ENCODE measurements at places on chromosomes 6 and 20.

DNA sequence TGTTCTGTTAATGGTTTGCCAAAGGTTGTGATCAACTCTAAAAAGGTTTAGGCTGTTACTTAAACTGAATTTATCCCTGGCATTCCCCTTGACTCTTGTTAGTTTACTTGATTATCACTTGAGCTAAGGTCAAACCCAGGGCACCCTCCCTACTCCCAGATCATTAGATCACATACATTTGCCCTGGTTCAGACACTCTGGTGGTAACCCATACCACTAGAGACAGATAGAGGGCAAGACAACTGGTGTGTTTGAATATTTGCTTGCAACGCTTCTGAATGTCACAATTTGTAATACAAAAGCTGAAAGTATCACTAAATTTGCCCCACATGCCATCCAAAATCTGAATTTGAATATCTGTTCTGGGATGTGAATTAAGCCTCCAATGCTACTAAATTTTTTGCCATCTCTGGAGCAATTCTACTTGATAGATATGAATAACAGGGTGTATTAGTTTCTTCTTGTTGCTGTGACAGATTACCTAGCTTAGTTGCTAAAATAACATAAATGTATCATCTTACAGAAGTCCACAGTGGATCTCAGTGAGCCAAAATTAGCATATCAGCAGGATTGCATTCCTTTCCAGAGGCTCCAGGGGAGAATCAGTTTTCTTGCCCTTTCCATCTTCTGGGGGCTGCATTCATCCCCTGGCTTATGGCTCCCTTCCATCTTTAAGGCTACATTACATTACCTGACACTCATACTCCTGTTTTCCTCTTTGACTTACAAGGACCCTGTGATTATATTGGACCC lies 45.4 kb downstream of the FIG4 start:
- no peak for DNase-seq

- no peak for DNase-seq
These were observed 90.6 kb upstream of the ADGRF1 start for GRCh38 chr6:47132724-47133123.

DNA sequence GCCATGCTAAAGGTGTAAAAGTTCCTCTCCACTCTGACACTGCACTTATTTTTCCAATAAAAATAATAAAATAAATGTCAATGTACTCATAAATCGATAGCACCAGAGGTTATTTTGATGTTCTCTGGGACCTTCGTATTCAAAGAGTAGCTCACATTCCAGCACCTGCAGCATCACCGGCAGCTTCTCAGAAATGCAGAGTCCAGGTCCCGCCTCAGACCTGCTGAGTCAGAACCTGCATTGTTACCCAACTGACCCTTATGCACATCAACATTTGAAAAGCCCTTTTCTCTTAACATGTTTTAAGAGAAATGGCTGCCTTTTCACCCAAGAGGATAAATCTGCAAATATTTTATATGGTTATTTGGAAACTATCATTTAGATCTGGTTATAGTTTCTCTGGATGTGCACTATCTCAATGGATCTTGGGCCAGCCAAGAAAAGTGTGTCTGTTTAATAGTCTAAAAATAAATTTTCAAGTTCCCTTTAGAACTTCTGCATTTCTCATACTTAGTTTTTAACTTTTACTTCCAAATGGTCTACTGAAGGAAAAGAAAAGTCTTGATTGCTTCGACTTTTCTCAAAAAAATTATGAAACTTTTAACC lies 216.2 kb upstream of the PRDM1 start:
- DNase-seq: no peak

GRCh38 chr6:77332915-77333623 lies 130.2 kb downstream of the HTR1B start:
- DNase-seq: no peak

DNA sequence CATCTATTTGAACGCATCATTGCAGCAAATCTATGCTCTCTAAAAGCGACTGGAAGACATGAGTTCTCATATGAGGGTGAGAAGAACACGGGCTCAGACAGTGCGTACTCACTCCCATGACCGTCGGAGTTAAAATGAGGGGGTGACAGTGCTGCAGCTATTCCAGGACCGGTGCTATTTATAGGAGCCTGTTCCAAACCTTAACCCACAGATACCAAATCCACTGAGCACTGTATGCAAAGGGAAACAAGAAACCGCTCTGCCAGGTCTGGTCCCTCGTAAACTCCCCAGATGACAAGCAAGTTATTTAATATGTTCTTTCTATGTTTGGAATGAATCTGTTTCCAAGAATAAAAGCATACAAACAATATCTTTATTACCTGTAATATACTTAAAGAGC lies 22.9 kb downstream of the PPP1R3G start:
- no peak for DNase-seq

DNA sequence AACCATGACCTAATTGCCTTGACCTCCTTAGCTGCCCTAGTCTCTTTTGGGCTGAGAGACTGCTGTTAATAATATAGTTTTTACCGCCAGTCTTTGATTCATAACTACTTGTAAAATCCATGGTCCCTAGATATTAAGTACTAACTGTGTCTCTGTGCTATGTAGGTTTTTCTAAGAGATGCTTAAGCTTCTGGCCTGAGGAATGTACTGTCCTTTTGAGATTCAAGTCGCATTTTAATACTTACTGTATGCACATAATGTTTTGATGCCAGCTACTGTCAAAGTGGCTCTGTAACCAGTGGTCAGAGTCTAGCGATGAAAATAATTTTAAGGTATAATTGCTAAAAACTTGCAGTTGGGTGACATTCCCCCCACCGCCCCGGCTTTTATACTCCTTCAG lies 2.1 kb downstream of the AKAP12 start:
- DNase-seq: no peak

DNA sequence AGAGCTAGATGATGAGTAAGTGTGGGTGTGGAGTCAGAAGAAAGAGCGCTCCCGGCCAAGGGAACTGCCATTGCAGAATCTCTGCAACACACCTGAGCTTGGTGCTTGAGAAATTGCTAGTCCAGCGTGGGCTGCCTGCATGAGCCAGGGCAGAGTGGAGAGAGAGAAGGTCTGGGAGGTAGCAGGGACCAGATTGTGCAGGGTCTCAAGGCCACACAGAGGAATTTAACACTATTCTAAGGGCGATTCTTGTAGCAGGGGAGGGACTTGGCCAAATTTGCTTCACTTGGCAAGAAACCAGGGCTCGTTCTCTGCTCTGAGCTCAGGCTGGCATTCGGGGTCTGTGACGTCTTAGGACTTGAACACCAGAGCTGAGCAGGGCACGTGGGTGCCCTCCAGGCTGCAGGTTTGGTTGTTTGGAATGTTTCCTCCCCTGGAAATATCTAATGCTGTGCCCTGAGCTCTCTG lies 53.5 kb downstream of the BCAS4 start:
- no peak for DNase-seq

DNA sequence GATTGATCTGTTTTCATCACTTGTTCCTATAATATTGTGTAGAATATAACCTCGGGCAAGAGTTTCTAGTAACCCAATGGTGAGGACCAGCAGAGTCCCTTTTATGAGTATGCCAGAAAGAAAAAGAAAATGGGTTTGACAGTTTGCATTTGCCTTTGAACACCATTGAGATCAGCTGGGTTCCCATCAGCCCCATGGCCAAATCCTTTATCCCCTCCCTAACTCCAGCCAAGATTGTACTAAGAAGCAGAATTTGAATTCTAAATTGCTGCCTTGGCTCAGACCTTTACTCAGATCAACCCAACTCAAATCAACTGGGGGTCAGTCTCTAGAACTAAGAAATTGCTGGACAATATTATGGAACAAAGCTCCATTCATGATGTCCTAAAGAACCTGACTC lies 187.4 kb downstream of the TBC1D7 start:
- DNase-seq: no peak

DNA sequence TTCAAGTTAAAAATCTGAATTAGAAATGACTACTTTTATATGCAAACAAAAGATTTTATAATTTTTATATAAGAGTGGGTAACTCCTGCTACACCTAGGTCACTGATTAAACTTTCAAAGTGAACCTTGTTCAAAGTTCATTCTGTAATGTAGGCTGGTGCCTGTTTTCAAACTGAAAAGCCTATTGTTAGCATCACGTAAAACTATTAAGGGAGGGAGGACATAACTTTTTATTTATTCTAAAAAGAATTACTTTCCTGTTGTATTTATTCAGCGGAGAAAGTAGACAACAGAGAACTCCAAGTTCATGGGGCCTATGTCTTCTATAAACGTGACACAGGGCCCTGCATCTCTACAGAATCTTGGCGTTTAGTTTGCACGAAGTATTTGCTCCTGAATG lies 27.4 kb downstream of the FERMT1 start:
- DNase-seq: no peak

- DNase-seq: no peak
These were observed 189.0 kb downstream of the UST start for GRCh38 chr6:148935705-148936435.

DNA sequence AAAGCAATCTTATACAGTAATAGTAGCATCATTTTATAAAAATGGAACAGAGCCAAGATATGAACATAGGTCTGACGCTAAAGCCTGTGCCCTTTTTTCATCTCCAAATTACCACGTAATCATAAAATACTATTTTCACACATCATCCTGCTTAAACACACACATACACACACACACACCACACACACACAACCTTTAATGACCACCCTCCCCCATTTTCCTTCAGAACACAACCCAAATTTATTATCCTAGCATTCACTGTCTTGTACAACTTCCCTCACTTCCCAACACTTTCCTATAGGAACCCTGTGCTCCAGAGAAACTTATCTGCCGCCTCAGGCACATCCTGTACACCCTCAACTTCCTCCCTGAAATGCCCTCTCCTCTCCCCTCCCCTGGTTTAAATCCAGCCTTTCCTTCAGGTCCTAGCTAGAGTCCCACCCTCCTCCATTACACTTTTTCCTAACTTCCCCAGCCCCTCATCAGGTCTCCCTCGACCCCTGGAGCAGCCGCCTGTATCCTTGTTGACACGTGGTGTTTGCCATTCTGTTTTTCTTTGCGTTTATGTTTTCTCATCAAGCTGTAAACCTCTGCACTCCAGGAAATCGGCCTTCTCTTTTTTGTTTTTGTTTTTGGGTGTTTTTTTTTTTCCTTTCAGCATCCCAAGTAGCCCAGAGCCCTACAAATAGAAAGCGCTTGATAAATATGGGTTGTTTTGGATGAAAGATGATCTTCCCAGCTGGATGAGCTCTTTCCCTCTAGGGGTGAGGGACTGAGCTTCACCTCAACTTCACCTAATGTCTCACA lies 968 bp upstream of the MMP24 start:
- DNase-seq: no peak

DNA sequence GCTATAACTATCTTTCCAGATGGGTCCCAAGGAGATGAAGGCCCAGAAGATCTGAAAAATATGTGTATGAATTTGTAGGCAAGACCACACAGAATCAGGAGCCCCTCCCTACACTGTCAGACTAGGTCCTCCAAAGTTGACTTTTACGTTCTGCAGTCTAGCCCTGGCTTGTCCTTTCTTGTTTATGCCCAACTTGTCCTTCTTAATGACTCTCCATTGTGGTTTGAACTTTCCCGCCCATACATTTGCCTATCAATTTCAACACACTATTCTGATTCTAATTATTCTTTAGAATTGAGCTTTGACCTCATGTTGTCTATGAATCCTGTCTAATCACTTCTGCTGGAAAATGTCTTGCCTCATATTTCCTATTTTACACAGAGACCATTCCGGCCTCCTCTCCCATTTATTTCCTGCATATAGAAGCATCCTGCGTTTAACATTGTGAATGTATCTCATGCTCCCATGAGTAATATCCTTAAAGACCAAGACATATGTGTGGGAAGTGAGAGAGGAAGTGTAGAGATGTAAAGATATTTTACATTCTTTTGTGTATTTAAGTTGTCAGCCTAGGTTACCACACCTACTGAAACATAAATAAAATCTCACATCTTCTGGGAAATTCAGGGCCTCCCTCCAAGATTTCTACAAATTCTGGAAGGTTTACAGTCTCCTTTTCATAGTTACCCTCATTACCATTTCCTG lies 348.3 kb downstream of the BCKDHB start:
- no peak for DNase-seq

DNA sequence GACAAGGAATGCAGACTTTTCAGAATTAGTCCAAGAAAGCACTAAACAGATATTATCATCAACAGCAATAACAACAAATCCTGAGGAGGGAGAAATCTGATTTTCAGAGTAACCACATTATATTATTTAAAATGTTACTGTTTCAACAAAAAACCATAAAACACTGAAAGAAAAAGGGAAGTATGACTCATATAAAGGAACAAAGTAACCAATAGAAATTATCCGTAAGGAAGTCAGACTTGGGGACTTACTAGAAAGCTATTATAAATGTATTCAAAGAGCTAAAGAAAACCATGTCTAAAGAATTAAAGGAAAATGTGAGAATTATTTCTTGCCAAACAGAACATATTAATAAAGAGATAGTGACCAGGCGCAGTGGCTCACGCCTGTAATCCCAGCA lies 98.1 kb downstream of the MYLK4 start:
- DNase-seq: no peak

- DNase-seq: no peak
These were observed 168.9 kb downstream of the ATXN1 start for GRCh38 chr6:16592223-16592911.

DNA sequence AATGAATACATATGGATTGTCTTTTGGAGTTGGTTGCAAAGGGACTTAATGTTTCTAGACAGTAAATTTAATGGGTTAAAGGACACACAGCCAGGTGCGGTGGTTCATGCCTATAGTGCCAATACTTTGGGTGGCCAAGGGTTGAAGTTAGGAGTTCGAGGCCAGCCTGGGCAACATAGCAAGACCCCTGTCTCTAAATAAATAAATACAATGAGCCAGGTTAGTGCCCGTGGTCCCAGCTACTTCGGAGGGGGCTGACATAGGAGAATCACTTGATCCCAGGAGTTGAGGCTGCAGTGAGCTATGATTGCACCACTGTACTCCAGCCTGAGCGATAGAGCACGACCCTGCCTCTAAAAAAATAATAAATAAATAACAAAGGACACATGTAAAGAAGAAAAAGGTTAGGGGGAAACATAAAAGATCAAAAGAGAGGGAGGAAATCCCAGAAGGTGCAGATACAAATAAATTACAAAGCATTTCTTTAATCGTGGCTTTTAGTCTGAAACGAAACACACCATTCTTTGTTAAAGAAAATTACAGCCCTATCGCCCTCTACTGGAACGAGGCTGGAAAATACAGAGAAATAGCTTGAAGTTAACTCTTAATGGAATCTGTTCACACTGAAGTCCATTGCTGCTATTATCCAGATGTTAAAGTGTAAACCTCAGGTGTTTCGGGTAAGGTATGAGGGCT lies 42.6 kb upstream of the SCML4 start:
- DNase-seq: no peak

DNA sequence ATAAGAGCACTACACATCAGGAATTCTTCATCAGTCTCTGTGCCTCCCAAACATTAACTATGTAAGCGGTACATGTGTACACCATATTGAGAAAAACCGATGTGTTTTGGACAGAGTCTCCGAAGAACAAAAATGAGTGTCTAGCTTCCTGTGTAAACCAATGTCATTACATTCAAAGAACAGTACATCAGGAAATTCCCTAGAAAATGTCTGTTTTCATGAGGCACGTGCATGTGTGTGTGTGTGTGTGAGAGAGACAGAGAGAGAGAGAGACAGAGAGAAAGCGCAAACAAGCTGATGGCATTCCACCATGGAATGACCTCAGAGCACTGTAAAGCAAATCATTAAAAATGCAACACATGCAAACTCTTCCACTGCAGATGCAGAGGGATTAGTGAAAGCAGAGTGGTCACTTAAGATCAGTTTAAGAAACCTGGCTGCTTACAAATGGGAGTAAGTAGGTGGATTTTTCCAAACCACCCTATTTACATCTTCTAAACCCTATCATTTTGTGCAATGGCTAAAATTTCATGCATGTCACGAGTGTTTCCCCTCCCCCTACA lies 133.9 kb downstream of the HIVEP2 start:
- DNase-seq: no peak

- no peak for DNase-seq
These were observed 21.7 kb downstream of the TRAF3IP2 start for GRCh38 chr6:111583986-111584385.
